HS-5 (cell line): ENCODE measurements at places on chromosomes 4 and X.

- no peak for DNase-seq
Measured at GRCh38 chrX:23907111-23907497, 634 bp downstream of the APOO start.

DNA sequence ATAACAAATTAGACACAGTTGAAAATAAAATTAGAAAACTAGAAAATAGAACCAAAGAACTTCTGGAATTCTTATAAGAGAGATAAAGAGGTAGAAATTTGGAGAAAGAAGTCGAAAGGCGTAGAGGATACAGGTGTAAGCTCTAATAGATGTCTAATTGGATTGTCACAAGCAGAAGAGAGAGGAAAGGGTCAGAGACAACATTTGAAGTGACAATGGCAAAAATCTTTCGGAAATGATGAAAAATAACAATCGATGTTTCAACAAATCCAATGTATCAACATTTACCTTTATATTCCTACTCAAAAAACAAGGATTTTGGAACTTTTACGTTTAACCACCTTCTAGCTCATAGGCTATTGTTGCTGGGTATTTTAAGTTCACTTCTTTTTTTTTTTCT, 3.8 kb downstream of the CXCL8 start:
- DNase-seq = no peak

DNA sequence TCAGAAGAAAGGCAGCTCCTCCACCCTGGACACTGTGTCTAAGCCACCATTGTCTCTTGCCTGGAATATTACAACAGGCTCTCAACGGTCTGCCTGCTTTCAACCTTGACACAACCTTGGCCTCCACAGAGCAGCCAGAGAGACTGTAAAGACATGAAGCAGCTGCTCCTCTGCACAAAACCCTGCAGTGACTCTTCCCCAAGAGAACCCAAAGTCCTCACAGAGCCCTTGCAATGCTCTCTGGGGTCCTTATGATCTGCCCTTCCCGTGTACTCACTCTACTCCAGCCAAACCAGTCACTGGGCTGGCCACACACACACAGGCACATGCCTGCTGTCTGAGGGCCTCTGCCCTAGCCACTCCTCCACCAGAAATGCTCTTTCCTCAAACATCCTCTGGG, 75.9 kb upstream of the CPEB2 start:
- DNase-seq = no peak

GRCh38 chr4:189069772-189070171, 870.9 kb upstream of the FRG1 start:
- DNase-seq = no peak

GRCh38 chr4:26583538-26583864, 383 bp upstream of the TBC1D19 start:
- DNase-seq = no peak

DNA sequence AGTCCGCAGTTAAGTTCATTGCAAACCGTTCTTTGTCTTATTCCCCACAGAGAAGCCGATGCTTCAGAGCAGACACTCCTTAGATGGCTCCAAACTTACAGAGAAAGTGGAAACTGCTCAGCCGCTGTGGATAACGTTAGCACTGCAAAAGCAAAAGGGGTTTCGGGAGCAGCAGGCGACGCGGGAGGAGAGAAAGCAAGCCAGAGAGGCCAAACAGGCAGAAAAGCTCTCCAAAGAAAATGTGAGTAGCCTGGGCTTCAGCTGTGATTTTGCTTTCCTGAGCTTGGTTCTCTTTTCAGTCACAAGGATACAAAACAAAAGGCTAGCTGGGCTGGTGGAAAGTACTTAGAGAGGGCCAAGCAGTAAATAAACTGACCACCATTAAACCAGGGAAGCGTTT, 64.0 kb downstream of the AASDH start:
- no peak for DNase-seq

DNA sequence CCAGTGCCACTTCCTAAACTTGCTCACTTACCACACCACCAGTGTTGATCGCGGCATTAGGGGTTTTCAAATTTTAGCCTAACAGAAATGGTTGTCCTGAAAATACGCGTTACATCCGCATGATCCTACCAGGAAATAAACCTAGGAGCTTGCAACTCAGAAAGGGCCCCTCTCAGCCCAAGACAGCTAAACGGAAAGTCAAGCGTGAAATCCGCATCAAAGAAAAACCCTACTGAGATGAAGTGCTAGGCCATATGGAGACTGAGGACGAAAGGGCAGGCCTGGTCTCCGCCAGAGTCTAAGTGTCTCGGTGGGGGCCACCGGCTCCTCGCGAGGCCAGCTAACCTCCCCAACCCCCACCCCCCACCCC, 626 bp downstream of the YTHDC1 start:
- DNase-seq = no peak

DNA sequence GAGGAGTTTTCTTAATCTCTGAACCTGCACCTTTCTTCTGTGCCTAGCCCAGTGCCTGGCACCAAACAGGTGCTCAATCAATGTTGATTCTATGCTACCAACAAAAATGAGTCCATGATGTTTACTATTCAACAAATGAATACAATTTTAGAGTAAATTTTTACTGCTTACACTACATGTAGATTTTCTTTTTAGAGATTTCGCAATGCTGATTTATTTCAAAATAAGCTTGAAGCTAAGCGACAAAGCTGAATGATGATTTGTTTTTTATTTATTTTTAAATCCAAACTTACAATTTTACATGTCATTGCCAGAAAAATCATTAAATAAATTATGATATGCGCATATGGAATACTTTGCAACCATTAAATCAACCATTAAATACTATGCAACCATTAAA, 55.7 kb downstream of the AR start:
- DNase-seq = no peak

GRCh38 chrX:40282946-40283660, 185.3 kb upstream of the BCOR start:
- DNase-seq = no peak

DNA sequence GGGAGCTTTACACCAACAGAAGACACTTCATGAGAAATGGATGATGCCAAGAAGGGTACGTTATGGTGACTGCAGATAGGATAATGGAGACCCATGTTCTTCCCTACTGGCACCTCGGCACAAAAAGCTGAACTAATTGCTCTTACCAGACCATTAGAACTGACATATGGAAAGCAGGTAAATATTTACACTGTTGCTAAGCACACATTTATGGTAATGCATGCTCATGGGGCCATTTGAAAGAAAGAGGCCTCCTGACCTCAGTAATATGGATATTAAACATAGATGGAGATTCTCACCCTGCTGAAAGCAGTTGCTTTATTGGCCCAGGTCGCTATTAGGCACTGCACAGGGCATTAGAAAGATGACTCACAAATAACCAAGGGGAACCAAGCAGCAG, 1759.6 kb downstream of the C4orf33 start:
- DNase-seq = no peak

- DNase-seq = no peak
Measured at GRCh38 chrX:102950908-102951866, 14.1 kb downstream of the RAB40AL start.

DNA sequence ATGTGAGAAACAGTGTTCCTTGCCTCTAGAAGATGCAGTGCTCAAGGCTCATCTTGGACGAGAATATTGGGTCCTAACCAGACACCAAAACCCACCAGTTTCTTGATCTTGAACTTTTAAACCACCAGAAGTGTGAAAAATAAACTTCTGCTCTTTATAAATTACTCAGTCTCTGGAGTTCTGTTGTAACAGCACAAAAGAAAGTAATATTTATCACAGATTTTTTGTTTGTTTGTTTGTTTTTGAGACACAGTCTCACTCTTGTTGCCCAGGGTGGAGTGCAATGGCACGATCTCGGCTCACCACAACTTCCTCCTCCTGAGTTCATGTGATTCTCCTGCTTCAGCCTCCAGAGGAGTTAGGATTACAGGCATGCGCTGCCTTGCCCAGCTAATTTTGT, 371.1 kb upstream of the NDST4 start:
- no peak for DNase-seq

DNA sequence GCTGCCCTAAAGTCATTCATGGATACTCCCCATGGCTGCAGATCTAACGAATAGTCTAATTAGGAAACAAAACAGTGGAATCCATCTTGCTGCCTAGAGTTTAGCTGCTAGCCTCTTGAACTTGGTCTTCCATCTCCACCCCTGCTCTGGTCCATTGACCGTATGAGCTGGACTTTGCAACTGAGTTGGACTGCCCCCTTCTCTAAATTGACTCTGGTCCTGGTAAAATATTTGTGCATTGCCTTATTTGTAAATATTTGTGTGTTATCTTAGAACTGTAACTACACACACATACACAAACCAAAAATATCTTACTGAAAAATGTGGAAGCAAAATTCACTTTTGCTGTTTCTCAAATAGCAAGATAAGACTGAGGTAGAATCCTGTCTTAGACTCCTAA, 181.3 kb downstream of the NWD2 start:
- no peak for DNase-seq

GRCh38 chr4:74920704-74921103, 12.2 kb upstream of the PARM1 start:
- DNase-seq = no peak

GRCh38 chr4:126018274-126018673, 703.5 kb downstream of the FAT4 start:
- no peak for DNase-seq

GRCh38 chrX:22247169-22247568, 25.5 kb upstream of the CBLL2 start:
- DNase-seq = peak; percentile 24

DNA sequence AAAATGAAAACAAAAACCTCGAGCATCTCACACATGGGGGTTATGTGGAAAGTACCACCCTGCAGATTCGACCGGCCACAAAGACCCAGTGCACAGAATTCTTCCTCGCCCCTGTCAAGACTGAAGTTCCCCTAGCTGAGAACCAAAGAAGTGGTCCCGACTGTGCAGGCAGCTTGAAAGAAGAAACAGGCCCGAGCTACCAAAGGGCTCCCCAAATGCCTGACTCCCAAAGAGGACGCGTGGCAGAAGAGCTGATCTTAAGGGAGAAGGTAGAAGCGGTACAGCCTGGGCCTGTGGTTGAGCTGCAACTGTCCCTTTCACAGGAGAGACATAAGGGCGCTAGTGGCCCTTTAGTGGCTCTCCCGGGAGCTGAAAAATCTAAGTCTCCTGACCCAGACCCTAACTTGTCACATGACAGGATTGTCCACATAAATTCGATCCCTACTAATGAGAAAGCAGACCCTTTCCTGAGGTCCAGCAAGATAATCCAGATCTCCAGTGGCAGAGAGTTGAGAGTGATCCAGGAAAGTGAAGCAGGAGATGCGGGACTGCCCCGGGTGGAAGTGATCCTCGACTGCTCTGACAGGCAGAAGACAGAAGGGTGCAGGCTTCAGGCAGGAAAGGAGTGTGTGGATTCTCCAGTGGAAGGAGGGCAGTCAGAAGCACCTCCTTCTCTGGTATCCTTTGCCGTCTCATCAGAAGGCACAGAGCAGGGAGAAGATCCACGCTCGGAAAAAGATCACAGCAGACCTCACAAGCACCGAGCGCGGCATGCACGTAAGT, 108.8 kb upstream of the MYOZ2 start:
- DNase-seq = peak; percentile 18

DNA sequence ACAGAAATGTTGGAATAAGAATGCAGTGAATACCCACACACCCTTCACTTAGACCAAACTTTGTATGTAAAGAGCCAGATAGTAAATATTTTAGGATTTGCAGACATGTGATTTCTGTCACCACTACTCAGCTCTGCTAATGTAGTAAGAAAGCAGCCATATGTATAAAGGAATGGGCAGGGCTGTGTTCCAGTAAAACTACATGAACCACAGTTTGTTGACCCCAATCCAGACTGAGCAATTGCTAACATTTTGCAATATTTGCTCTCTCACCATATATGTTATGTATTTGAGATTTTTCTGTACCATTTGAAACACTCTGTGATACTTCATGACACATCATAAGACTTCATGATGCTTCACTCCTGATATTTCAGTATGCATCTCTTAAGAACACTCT, 32.0 kb upstream of the TBC1D1 start:
- no peak for DNase-seq

- DNase-seq = no peak
Measured at GRCh38 chr4:185392156-185392555, 3.6 kb downstream of the LRP2BP start.

DNA sequence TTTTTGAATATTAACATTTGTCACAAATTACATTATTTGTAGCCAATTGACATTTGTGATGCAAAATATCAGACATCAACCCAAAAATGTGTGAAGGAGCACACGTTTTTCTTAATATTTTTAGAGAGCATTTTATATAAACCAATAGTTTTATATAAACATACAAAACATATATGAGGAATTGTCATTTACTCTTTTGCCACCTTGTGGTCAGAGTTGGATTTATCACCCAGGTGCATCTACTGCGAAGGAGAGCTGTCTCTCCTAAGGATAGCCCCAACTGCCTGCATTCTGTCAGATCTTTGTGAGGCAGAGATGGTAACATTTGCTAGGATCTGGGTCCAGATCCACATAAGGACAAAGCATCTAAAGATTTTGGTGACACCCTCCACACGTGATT, 2.5 kb upstream of the USP27X start:
- DNase-seq = no peak

DNA sequence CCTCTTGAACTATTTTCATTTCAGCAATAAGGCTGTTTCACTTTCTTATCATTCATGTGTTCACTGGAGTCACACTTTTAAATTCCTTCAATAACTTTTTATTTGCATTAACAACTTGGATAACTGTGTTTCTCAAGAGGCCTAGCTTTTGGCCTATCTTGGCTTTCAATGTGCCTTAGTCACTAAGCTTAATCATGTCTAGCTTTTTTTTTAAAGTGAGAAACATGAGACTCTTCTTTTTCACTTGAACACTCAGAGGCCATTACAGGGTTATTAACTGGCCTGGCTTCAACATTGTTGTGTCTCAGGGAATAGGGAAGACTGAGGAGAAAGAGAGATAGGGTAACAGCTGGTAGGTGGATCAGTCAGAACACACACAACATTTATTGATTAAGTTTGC, 64.0 kb upstream of the VCX2 start:
- DNase-seq = no peak

GRCh38 chrX:20718592-20719380, 452.1 kb upstream of the RPS6KA3 start:
- DNase-seq = no peak

- DNase-seq = no peak
Measured at GRCh38 chr4:9849538-9849920, 68.1 kb downstream of the DRD5 start.

- no peak for DNase-seq
Measured at GRCh38 chr4:71772592-71772991, 11.3 kb downstream of the GC start.
